H54 (cell line): ENCODE measurements at places on chromosomes 3 and 15.

GRCh38 chr15:58852347-58852746 lies 81.1 kb downstream of the SLTM start:
- no peak for DNase-seq

DNA sequence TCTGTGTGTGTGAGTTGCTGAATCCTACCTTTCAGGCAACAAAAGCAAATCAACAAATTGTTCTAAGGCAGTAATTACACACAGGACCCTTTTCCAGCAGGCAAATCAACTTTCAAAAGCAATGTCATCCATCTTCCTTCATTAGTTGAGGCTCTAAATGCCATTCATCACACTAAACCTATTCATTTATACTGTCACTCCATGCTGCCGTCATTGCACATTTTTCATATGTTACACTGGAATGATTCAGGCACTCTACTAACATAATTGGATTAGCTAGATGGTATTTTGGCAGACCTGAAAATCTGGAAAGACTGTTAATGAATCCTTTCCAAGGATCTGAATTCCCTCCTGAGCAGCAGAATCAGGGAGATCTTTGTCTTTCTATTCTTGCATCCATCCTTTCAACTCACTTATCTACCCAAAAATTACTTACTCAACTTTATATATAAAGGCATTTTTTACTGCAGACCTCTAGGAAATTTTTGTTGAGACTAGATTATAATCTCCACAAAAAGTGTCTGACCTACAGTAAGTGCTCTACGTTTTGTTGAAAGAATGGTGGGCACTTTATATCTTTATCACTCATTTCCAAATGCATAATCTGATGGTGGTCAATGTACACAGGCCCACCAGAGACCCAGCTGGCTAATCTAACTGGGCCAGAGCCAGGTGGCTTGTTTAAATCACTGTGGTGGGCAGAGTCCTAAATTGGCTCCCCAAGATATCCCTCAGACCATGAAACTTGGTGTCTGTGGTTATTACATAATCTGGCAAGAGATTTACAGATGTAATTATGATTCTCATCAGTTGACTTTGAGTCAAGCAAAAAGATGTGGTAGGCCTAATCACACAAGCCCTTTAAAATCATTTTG lies 25.0 kb downstream of the MIX23 start:
- DNase-seq, result no peak

DNA sequence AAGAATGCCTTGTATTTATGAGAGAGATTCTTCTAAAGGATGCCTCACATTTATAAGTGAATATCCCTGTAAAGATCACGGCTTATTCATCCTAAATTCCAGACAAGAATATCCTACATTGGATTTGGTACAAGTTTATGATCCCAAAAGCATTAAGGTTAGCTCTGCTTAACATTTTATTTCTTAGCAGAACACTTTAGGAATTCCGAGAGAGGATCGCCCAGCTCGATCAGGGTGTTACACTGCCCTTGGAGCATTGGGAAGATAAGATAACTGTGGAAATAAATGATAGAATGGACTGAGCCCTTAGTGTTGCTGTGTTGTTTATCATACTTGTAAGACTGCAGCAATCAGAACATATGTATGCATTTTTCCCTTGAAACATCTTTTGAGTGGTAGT lies 223.0 kb upstream of the CDIN1 start:
- DNase-seq, result no peak

DNA sequence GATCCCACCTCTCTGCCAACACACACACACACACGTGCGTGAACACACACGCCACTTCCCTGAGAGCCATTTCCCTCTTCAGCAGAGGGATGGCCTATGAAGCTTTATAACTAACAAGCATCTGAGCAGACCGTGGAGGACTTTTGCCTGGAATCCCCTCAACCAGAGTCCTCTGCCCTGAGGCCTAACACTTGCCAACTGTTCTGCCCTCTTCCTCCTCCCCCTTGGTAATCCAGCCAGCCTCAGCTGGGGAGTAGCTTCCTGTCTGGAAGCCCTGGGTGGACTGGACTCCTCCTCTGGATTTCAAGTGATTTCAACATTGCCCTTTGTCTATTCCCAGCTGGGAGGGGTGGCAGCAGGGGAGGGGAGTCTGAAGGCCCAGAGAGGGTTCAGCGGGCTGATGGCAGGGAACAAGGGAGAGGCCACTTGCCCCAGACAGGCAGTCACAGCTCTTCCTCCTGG lies 68.4 kb upstream of the HACD2 start:
- peak; percentile 76 for DNase-seq

GRCh38 chr3:152466784-152467183 lies 198.1 kb downstream of the MBNL1 start:
- no peak for DNase-seq
